SHP77 (cell line): ENCODE measurements at places on chromosomes 11 and 22.

GRCh38 chr11:134956450-134957210, 544.6 kb upstream of the B3GAT1 start:
- DNase-seq, result no peak

DNA sequence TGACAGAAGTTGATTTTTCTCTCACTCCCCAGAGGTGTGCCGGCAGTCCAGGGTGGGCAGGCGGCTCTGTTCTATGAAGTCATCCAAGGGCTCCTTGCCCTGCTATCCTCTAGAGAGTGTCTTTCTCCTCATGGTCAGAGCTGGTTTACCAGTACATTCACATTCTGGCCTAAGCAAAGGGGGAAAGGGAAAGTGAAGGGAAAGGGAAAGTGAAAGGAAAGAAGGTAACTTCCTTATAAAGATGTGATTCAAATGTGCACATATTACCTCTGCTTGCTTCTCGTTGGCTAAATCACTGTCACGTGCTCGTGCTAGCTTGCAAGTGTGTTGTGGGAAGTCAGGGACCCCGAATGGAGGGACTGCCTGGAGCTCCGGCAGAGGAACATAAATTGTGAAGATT, 2.9 kb upstream of the HTATIP2 start:
- no peak for DNase-seq

- no peak for DNase-seq
Measured at GRCh38 chr22:20212754-20213699, 55.1 kb downstream of the RTN4R start.

GRCh38 chr11:17812091-17812864, 77.7 kb downstream of the KCNC1 start:
- no peak for DNase-seq

- no peak for DNase-seq
Measured at GRCh38 chr11:14725150-14725549, 81.5 kb downstream of the PDE3B start.

DNA sequence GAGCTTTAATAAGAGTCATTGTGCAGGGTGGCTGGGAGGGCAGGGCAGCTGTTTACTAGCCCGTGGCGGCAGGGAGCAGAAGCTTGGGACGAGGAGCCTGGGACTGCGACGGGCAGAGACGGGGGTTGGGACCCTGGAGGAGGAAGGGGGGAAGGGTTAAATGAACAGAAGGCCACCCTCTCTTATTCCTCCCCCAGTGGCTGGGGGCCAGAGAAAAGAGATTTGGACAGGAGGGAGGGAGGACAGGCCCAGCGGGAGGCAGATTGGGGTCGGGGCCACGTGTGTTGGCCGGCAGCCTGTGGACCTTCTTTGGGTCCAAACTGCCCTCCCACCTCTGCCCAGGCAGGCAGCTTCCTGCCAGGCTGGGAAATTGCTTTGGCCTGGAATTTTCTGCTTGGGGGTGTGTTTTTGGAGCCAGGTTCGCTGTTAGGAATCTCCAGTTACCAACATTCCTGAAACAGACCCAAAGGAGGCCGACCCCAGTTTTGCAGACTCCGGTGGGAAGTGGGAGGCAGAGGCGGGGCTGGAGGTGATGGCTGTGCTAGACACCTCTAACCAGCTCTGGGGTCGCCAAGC, 50.2 kb downstream of the APOL3 start:
- DNase-seq, result no peak

DNA sequence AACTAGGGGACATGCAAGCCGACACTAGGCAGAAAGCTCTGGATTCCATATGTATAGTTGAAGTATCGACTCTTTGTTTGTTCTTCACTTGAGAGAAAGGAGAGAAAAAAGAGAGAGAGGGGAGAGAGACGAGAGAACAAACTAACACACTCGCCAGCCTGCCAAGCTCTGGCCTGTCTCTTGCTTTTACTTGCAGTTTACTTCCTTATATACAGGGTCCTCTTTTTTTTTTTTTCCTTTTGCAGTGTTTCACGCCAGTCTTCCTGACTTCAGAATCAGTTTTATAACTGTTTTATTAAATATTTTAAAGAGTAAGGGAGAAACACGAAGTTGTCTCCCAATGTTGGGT, 19.9 kb downstream of the TEAD1 start:
- no peak for DNase-seq

- no peak for DNase-seq
Measured at GRCh38 chr11:980438-981357, 55.0 kb downstream of the AP2A2 start.

DNA sequence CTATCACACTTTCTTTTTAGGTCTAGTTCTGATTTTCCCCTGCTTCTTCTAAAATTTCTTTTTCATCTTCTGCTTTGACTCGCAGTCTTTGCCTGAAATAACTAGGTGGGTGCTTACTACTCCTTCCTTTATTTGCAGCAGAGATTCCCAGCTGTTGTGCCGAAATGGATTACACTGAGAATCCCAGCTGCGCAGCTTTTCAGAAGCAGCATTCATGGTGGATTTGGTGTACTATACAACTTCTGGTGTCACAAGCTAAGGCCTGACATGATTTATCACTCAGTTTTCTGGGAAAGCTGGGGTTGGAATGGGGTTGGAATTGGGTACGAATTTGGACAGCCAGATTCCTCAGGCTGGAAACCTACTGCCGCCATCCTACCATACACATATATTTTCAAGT, 6.0 kb upstream of the XKR3 start:
- DNase-seq, result no peak

GRCh38 chr11:66261578-66261977, 6.9 kb upstream of the RAB1B start:
- DNase-seq, result no peak

- DNase-seq, result no peak
Measured at GRCh38 chr22:45224988-45225731, 15.5 kb downstream of the KIAA0930 start.

- no peak for DNase-seq
Measured at GRCh38 chr22:40547729-40548143, 88.8 kb downstream of the MRTFA start.

DNA sequence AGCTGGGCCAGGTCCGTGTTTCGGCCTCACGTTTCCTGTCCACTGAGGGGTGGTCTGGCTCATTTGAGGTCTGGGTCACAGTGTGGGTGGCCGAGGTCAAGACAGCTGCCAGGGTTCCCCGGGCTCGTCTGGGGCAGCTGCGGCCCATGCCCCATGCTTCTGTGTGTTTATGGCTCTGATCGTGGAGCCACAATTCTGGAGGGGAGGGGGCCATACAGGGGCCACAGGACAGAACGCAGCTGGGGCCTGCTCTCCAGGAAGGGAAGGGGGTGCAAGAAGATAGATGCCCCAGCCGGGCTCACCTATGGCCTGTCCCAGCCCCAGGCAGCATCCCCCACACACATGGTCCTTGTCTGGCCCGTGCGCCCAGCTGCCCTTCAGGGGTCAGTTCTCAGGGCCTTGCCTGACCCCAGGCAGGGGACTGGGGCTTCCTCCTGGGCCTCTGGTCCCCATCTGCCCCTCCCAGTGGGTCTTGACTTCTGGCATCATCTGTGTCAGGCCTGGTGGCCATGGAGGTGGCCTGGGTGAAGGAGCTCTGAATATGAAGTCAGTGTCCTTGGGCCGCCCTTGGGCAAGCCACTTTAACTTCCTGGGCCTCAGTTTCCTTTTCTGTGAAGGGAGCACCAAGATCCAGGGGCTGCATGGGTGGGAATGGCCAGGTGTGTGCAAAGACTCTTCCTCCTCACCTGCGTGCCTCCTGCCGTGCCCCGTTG, 8.4 kb downstream of the TSPAN32 start:
- DNase-seq, result no peak

DNA sequence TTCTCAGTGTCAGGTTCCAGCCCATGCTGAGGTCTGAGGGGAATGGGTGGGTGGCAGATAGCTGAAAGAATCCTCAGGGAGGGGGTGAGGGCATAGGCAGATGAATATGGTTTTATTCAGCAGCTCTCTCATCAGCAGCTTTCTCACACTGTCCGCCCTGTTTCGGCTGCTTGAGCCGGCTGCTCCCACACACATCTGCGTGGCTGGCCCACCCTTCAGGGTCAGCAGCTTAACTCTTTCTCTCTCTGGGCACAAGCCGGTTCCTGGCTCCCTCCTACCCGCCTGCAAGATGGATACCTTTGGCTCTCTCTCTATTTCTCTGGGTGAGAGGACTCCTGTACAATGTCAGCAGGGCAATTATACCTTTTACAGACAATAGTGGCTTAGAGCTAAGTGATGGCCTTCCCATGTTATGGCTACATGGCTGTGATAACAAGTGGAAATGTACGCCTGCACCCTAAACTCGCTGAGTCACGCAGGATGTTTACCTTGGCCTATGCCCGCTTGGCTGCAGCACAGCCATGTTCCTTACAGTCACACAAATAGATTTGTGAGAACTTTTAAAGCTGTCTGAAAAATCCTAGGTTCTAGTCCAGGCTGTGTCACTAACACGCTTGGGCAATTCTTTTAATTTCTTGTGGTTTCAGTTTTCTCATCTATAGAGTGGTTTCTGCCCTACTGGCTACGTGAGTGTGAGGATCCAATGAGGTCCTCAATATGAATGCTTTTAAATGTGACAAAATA, 4.1 kb downstream of the MMP20 start:
- DNase-seq, result no peak

DNA sequence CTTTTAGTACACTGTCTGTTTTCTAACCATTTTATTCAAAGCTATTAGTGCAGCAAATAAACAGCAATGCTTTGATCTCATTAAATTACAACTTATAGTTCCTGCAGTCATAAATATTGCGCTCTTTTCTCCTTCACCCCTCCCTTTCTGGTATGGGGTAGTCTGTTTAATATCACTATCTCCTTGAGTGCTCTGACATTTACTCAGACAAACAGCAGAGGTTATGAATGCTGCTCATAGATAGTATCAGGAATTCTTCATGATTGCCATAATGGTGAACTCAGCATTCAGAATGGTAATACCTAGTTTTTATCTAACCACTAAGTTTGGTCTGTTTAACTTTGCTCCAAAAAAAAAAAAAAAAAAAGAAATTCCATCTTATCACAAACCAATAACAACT, 87.4 kb downstream of the EIF3M start:
- DNase-seq, result no peak

GRCh38 chr22:48864748-48865147, 962.9 kb downstream of the BRD1 start:
- DNase-seq, result no peak

- DNase-seq, result no peak
Measured at GRCh38 chr22:21698430-21699329, 32.9 kb downstream of the PPIL2 start.

- DNase-seq, result no peak
Measured at GRCh38 chr22:43085658-43086606, 3.3 kb downstream of the TTLL1 start.

GRCh38 chr11:67354075-67355022, 1.0 kb upstream of the POLD4 start:
- no peak for DNase-seq

DNA sequence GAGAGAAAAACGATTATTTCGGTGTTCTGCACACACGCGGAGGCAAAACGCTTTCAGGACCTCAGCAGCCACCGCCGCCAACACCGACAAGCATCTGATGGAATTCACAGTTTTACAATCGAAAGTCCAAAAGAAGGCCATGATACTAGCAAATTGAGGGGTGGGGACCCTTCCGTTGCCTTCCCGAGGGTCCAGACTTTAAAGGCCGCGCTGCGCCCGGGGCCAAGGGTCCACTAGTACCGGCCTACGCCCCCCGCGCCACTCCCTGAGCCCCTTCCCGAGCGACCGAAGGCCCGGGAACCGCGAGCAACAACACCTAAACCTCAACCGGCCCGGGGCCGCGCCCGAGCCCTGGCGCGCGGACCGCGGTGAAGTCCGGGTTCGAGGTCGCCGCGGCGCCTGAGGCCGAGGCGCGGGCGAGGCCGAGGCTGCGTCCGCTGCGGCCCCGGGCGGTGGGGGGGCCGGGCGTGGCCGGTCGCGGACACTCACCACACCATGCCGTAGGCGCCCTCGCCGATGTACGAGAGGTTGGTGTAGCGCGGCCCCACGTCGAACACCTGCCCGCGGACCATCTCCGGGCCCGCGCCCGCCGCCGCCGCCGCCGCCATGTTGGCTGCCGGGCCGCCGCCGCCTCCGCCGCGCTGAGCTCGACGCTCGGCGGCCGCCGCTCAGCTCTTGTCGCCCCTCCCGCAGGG, 465 bp downstream of the MAPK1 start:
- DNase-seq, result no peak

DNA sequence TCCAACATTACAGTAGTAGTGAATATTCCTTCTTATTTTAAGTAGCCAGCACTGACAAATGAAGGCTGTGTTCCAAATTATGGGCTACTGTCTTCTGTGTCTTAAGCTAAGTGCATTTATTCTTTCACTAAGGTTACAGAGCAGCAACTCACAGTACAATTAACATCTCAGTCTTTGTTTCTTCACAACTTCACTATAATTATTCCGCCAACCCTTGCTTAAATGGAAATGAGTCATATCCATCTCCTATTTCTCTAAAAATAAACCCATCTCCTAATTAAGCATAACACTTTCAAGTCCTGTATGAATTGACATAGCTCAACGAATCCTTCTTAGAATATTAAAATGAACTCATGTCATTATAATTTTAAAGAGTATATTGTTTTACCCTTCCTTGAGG, 6.7 kb downstream of the ETS1 start:
- no peak for DNase-seq

DNA sequence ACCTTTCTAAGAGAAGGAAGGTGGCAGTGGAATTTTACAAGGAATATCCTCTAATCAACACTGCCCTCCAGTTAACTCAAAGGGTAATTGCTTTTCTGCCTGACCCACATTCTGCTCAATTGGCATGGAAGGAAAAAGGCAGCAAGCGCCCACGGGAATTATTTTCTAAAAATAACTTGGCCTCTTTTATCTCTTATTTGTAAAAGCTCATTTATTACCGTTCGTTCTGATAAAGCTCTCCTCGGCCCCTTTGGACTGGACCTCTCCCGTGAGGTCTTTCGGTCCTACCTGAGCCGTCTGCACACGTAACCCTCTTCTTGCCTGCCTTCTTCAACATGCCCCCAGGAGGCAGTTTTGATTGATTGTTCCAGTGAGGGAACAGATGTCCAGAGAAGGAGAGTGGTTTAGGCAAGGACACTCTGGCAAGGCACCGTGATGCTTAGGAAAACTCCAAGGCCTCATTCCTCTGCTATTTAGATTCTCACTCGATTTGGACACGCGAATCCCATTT, 53.2 kb upstream of the CRTAM start:
- no peak for DNase-seq

- no peak for DNase-seq
Measured at GRCh38 chr22:33756508-33756949, 163.7 kb downstream of the LARGE1 start.

DNA sequence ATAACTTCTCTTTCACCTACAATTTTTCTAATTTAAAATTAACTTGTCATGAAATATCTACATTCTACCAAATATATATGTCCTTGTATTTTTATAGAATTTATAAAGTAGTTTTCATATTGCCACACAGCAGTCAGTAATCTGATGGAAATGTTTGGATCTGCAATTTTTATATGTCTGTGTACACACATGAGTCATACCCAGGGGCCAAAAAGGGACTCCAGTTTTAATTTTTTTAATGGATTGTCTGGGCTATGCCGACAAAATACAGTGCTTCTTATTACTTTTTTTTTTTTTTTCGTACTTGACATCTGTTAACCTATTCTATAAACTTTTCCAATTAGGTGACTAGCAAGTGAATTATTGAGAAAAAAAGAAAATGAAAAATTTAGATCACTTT, 6.3 kb downstream of the GUCY1A2 start:
- no peak for DNase-seq

GRCh38 chr22:31789803-31790202, 36.0 kb downstream of the DEPDC5 start:
- DNase-seq, result no peak

- DNase-seq, result no peak
Measured at GRCh38 chr11:66569076-66569475, 670 bp upstream of the CTSF start.
